ENCODE measurements at places on chromosomes 12 and 14. TPM values are rescaled to one million over a fixed set of nuclear protein-coding genes. Genes with fewer than 3 reads are reported as not detected.

Gene TMEM63C
- 4.0 TPM for total RNA-seq

GRCh38 chr14:31613188-31613587 is 52.0 kb downstream of the NUBPL start:
- H3K27me3 ChIP-seq: no peaks in the 10 kb centered on the region
- DNase-seq: no peak
- H3K36me3 ChIP-seq: no peaks in the 10 kb centered on the region
- no peak overlapping the region for H3K27ac ChIP-seq
- H3K4me3 ChIP-seq: no peak overlapping the region
- no peaks in the 10 kb centered on the region for H3K4me1 ChIP-seq

- H3K4me3 ChIP-seq: no peak overlapping the region
- no peaks in the 10 kb centered on the region for H3K36me3 ChIP-seq
- H3K27me3 ChIP-seq: no peaks in the 10 kb centered on the region
- DNase-seq: no peak
- no peak overlapping the region for H3K27ac ChIP-seq
- peaks cover 7% of the 10 kb centered on the region for H3K4me1 ChIP-seq
Measured at GRCh38 chr14:66634876-66635275, 126.9 kb downstream of the GPHN start.

- H3K4me1 ChIP-seq: no peaks in the 10 kb centered on the region
- H3K27ac ChIP-seq: no peak overlapping the region
- DNase-seq: no peak
- no peaks in the 10 kb centered on the region for H3K36me3 ChIP-seq
- no peak overlapping the region for H3K4me3 ChIP-seq
- no peaks in the 10 kb centered on the region for H3K27me3 ChIP-seq
Measured at GRCh38 chr14:68639000-68639757, 153.7 kb downstream of the ZFP36L1 start.

GRCh38 chr14:95876761-95877538 is at the start of gene TUNAR:
TUNAR (plus strand) TSS chr14:95876832.
- no peaks in the 10 kb centered on the region for H3K4me1 ChIP-seq
- H3K27me3 ChIP-seq: peaks cover 67% of the 10 kb centered on the region
- no peak within 1 kb of the TSS for H3K27ac ChIP-seq
- no peak for DNase-seq

Gene NXPH4
- 15.1 TPM for total RNA-seq

Gene CLEC9A
- not detected for total RNA-seq

Gene FBRSL1
- 62.3 TPM for total RNA-seq

DNA sequence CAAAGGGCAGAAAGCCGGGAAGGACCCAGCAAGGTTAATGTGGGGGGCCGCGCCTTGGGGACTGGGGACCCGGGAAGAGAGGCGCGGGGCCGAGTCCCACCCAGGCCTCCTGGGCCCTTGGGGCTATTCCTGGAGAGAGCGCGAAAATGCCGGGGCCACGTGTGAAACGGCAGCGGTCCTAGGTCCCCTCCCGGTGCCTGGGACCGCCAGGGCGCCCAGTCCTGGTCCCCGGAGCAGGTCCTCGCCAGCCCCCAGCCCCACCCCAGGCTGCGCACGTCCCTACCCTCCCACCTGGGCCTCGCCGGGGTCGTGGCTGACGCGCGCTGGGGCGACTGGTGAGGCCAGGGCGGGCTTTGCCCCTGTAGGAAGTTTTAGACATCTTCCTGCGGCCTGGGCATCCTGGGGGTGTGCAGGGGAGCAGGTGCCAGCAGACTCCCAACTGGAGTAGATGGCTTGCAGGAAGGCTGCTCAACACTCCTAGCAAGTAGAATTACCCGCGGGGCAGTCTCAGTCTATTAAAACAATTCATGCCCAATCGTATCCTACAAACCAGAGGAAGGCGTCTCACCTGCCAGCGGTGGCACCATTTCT is 708 bp downstream of the FAR2 start:
- H3K27ac ChIP-seq: no peak overlapping the region
- peak overlapping the region; percentile 81 for H3K4me3 ChIP-seq

DNA sequence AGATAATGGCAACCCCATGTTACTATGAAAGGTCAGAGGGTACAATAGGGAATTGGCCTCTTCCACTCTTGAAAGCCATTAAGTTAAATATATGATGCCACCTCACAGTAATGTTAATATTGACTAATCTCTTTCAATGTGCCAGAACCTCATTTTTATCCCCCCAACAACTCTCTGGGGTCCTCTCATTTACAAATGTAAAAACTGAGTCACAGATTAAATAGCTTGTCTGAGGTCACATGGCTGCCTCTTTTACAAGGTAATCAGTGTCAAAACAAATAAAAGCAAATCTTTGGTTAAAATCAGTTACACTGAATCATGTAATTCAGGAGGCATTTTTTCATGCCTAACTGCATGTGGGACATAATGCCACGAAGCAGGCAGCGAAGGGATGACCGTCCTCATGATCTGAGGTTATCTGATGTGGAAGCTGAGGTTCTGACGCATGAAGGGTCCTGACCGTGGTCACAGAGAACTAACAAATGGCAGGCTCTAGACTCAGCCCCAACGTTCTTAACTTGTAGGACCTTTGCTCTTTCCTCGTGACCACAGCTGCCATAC is 78.5 kb downstream of the PTPN21 start:
- DNase-seq: peak; percentile 45
- H3K4me1 ChIP-seq: peaks cover 12% of the 10 kb centered on the region
- H3K36me3 ChIP-seq: 0 out of 2 replicates have a peak, but pooled peaks cover 5% of the 10 kb centered on the region
- H3K4me3 ChIP-seq: no peak overlapping the region
- H3K27ac ChIP-seq: 0 out of 2 replicates have a peak overlapping the region, but pooled peaks have one; percentile 3
- H3K27me3 ChIP-seq: no peaks in the 10 kb centered on the region

Gene CBLN3
- total RNA-seq: 3.4 TPM

DNA sequence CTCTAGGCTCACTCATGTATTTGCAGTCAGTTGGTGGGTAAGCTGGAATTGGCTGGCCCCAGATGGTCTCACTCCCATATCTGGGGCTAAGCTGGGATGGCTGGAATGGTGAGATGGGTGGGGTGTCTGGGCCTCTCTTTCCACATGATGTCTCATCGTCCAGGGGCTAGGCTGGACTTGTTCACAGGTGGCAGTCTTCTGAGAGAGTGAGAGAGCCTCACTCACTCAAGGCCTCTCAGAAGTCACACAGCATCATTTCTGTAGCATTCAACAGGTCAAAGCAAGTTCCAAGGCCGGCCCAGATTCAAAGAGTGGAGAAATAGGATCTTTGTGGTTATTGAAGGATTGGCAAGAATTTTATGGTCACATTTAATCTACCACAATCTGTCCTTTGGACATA is 102.7 kb downstream of the UNC79 start:
- H3K4me1 ChIP-seq: peaks cover 3% of the 10 kb centered on the region
- H3K36me3 ChIP-seq: no peaks in the 10 kb centered on the region
- DNase-seq: no peak
- H3K27ac ChIP-seq: no peak overlapping the region
- H3K27me3 ChIP-seq: 0 out of 2 replicates have a peak, but pooled peaks cover 5% of the 10 kb centered on the region

GRCh38 chr12:129049917-129050316 is 196.6 kb downstream of the GLT1D1 start:
- H3K4me1 ChIP-seq: no peaks in the 10 kb centered on the region
- no peaks in the 10 kb centered on the region for H3K36me3 ChIP-seq
- no peaks in the 10 kb centered on the region for H3K27me3 ChIP-seq
- peak; percentile 10 for DNase-seq
- no peak overlapping the region for H3K4me3 ChIP-seq

GRCh38 chr12:62738616-62739015 is 196.3 kb downstream of the PPM1H start:
- no peak overlapping the region for H3K4me3 ChIP-seq
- H3K27ac ChIP-seq: no peak overlapping the region
- H3K4me1 ChIP-seq: peaks cover 20% of the 10 kb centered on the region
- no peaks in the 10 kb centered on the region for H3K36me3 ChIP-seq
- H3K27me3 ChIP-seq: no peaks in the 10 kb centered on the region
- DNase-seq: no peak

DNA sequence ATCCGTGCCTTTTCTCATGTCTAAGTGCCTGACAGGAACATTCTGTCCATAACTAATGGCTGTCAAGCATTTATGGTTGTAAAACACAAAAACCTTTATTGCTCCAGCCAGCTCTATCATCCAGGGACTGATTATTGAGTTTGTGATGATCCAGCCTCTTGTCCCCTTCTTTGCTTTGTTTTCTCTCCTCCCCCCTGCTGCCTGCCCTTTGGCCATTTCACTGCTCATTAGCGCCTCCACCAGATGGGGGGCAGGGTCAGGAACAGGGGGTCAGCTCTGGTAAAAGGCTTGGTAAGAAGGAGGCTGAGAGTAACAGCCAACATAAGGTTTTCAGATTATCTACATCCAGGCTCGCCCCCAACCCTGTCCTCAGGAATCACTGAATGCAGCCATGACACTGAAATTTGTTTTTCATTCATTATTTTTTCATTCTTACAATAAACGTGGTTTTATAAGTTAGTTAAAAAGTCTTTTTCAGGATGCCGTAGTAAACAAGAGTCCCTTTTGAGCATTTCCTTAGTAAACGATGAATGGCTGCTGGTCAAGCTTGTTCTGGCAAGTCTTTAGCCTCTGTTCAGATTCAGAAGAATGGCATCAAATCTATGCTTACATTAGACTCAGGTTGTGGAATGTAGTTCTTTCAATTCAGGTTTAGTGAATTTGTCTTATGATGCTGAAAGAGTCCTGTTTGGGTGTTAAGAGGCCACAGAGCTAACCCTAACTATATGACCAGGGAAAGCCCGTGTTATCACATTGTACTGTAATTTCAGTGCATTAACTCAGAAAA is 21.7 kb downstream of the HMGA2 start:
- no peaks in the 10 kb centered on the region for H3K27me3 ChIP-seq
- H3K4me3 ChIP-seq: no peak overlapping the region
- peaks cover 88% of the 10 kb centered on the region for H3K36me3 ChIP-seq
